ENCODE measurements at places on chromosomes 2 and 18.
A peak's percentile ranks its signal among the peaks of the same experiment; 100 is the strongest.

DNA sequence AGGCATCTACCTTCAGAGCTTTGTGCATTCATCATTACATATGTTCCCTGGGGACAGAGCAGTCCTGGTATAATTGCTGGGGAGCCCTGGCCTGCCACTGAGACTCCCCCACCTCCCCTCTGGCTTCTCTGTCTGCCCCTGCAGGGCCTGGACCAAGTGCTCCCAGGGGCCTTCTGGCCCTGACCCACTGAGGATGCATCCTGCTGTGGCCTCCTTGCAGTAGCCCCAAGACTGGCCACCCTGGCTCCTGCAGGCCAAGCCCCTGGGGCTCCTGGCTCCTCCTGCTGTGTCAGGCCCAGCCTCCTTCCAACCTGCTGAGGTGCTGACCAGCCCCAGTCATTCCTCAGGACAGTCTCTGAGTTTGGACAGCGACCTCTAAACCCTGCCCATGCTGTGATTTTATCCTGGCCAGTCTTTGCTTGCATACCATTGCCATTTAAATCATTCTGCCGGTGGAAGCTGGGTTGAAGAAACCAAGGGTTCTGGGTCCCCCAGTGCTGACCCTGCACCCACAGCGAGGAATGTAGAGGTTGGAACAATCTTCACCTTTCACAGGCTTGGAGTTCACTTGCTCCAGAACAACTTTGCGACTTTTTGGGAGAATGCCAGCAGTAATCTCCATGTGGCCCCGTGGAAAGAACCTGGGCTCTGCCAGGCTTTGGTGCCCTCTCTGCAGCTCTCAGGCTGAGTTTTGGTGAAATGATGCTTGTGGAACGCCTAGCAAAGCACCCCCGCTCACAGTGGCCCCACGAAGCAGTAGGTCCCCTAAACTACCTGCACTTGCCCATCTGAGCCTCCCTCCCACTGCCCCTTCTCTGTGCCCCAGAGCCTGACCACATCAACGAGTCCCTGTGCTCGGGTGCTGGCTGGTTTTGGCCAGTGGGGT lies 167.3 kb upstream of the GLI2 start:
- DNase-seq: no peak

DNA sequence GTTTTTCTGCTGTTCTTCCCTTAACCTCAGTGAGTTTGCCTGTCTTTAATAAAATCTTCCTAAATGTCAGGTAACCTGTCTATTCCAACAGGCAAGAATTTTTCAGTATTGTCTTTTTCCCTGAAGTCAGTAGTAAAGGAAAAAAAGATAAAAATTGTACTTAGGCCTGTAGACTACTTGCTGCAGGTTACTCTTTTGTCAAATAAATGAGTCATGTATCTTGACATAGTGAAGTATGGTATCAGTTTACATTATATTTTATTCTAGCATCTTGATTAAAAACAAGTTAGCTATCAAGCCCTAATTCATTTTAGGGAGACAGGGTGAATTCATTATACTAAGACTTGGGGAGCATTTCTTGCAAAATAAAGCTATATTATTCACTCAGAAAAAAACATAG lies 59.8 kb downstream of the ITGA4 start:
- no peak for DNase-seq

GRCh38 chr2:98301469-98301868 lies 44.8 kb upstream of the CNGA3 start:
- DNase-seq: no peak

- no peak for DNase-seq
Observed at GRCh38 chr2:172894689-172895387, 159.2 kb downstream of the RAPGEF4 start.

GRCh38 chr2:23502096-23502495 lies 117.1 kb downstream of the KLHL29 start:
- DNase-seq: no peak

DNA sequence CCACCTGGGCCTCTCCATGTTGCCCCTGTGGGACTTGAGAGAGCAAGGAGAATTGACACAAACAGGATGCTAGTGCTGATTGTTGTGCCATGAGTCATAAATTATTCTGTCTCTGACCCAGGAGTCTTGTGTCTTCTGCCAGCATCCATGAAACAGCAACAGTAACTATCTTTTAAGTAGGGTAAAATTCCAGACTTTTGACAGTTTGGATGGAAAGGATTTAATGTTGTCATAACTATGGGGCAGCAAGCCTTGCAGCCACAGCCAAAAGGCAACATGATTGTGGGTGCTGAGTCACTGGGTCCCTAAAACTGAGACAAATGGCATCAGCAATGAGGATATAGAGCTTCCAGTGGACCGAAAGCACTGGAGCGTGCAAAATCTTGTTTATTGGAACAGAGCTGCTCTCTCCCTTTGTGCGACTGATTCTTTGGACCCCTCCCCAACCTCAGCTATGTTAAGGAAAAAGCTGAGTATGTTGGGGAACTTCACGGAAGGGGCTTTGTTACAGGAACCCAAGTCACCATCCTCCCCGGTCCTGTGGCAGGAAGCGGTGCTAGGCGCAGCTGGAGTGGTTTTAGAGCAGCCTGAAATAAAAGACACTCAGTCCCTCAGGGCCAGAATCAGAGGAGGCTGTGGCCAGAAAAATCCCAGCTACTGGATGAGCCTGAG lies 9.6 kb upstream of the ITPRIPL1 start:
- DNase-seq: peak; percentile 57
